ENCODE measurements at places on chromosomes 13 and 19. TPM values are rescaled to one million over a fixed set of nuclear protein-coding genes. Genes with fewer than 3 reads are reported as not detected.

DNA sequence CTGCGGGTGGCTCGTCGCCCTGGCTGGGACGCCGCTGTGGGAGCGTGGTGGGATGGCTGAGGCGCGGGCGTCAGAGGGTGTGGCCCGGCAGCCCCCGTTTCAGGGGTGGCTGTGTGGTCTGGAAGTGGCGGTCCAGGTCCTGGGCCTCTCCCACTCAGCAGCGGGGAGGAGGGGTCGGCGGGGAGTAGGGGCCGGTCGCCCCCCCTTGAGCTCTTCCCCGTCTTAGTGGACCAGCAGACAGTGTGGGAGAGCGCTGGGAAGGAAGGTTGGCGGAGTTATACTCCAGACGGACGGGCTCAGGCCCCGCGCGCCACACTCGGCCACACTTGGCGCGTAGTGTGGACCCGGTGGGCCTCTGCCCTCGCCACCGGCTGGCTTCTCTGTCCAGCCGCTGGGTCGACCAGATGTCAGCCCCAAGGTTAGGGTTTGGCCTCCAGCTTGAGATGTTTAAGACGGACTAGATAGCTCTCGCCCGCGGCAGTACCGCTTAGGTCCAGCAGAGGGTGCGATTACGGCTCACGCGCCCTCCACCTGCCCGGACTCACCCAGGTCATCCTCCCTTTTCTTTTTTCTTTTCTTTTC, 21.7 kb upstream of the ZNF429 start:
- DNase-seq: peak; percentile 28

- no peak for DNase-seq
These were observed 14.7 kb upstream of the FPR3 start for GRCh38 chr19:51780270-51780669.

GRCh38 chr19:36819130-36819630, 19.0 kb downstream of the ZNF790 start:
- no peak for DNase-seq

- DNase-seq: peak; percentile 48
These were observed 1.9 kb upstream of the LMTK3 start for GRCh38 chr19:48513289-48514122.

DNA sequence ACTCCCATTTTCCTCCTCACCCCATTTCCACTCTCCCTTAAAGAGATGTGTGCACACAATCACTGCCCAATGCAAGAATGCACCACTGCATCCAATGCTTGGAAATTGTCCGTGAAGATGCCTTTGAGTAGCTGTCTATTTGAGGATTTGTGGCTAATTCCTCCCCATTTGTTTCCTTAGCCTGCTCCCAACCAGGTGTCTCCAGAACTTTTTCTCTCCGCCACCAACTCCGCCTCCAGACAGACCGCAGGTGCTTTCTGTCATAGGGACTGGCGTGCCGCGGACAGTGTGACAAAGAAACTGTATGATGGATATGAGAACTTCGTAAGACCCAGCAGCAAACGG, 461 bp upstream of the TM9SF2 start:
- no peak for DNase-seq

GRCh38 chr19:46944918-46945628, 74.6 kb upstream of the NPAS1 start:
- peak; percentile 91 for DNase-seq

DNA sequence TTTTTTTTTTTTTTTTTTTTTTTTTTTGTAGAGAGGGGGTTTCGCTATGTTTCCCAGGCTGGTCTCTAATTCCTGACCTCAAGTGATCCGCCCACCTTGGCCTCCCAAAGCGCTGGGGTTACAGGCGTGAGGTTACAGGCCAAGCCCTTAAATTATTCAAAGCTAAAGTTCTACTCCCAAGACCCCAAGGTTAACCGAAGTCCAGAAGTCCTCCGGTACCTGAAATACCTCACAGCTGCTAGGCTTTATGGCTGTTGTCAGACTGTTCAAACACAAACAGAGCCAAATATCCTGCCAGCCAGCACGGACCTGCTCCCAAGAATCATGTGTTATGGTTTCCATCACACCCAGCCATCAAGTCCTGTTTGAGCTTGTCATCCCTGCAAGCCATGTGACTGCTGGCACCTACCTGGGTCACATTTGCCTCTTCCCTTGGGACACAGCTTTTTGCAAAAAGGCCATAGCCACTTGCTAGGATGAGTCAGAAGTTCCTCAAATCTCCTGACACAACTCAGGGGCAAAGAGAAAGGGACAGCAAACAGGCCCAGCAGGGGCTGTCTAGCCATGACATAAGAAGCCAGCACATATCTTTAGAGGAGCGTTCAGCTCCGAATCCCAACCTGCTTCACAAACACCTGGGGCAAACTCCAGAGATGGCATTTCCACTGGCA, 129.9 kb downstream of the FOXO1 start:
- DNase-seq: no peak

DNA sequence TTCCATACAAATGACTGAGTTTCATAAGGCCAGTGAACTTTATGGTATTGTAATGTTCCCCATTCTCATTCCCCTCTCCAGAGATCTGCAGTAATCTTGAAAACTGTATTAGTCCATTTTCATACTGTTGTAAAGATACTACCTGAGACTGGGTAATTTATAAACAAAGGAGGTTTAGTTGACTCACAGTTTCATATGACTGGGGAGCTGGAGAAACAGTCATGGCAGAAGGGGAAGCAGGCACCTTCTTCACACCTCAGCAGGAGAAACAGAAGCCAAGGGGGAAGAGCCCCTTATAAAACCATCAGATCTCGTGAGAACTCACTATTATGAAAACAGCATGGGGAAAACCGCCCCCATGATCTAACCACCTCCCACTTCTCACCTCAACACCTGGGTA, 318.7 kb upstream of the KLF12 start:
- DNase-seq: no peak

- no peak for DNase-seq
These were observed 16.8 kb downstream of the ELL start for GRCh38 chr19:18504886-18505610.

- DNase-seq: no peak
These were observed 2.3 kb downstream of the ONECUT3 start for GRCh38 chr19:1755467-1756171.

DNA sequence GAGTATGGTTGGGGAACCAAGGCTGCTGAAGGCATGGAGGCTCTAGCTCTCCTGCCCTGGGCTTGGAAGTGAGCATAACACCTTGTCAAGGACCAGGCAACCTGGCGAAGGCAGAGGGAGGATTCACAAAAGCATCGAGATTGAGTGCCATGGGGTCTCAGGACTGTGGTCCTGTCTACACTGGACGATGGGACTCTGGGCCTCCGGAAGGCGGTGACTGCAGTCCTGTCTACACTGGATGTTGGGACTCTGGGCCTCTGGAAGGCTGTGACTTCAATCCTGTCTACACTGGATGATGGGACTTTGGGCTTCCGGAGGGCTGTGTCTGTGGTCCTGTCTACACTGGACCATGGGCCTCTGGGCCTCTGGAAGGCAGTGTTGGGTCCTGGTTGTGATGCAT, 290.4 kb downstream of the TEX29 start:
- DNase-seq: no peak

- no peak for DNase-seq
These were observed 3.4 kb upstream of the LAMP1 start for GRCh38 chr13:113293686-113294085.

DNA sequence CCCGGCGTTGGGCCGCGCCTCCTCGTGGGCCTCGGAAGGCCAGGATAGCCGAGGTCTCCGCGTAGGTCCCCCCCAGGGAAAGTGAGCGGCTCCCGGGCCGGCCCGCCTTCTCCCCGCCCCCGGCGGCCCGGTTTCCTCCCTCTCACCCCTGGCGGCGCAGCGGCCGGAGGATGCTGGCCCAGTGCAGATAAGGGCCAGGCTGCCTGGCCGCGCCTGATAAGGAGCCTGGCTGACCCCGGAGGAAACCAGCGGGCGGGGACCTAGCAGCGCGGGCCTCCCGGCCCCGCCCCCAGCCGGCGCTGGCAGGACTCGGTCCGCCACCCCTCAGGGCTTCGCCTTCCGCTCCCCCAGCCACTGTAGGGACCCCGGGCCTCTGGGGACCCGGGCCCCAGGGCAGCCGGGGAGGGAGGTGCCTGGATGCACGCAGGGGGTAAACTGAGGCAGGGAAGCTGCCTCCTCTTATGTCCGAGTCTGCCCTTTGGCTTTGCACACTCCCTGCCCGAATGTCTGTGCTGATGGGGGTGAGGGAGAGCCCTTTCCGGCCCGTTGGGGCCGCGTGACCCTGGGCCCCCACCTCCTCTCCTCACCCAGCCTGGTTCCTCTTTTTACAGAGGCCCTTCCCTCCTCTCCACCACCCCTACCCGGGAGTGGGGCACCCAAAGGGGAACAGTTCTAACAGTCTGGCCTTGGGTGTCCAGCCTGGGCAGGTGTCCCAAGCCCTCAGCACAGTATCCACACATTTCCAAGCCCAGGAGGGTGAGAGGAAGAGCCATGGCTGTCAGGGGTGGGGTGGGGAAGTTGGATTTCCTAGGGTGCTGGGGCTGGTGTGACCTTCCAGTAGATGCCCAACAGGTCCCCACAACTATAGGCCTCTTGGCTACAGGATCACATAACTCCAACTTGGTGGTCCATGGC, at the start of gene LYL1:
Gene LYL1, minus strand, starts transcription at position 193 of the 915 bp plus-strand sequence. CDS start 1,687 bp downstream, outside the sequence.
- DNase-seq: no peak

DNA sequence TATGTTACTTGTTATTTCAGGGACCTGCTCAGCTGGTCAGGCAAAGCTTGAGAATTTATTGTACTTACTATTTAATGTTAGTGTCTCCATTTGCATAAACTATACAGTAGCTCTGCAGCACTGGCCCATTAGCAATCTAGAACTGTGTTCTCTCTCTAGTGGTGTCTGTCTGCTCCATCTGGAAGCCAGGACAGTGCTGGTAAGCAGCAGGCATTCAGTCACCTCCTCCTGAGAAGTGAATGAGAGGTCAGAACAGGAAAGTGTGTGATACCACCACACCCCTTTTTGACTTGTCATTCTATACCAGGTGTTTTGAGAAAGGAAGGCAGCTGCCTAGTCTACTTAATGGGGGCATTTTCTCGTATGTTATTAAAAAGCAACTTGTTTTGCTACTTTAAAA, 3.9 kb downstream of the COG3 start:
- DNase-seq: no peak

The NLRP7 gene
- total RNA-seq: not detected

The CAPN12 gene
- total RNA-seq: not detected

The WDR62 gene
- 23.6 TPM for total RNA-seq

The IRS2 gene
- total RNA-seq: 46.7 TPM

The C13orf42 gene
- total RNA-seq: not detected

The NMRK2 gene
- total RNA-seq: not detected

The KRTDAP gene
- not detected for total RNA-seq
